SHP77 (cell line): ENCODE measurements at places on chromosomes 11 and 22.

- DNase-seq, result no peak
Observed at GRCh38 chr11:250274-250673, 13.5 kb downstream of the PSMD13 start.

DNA sequence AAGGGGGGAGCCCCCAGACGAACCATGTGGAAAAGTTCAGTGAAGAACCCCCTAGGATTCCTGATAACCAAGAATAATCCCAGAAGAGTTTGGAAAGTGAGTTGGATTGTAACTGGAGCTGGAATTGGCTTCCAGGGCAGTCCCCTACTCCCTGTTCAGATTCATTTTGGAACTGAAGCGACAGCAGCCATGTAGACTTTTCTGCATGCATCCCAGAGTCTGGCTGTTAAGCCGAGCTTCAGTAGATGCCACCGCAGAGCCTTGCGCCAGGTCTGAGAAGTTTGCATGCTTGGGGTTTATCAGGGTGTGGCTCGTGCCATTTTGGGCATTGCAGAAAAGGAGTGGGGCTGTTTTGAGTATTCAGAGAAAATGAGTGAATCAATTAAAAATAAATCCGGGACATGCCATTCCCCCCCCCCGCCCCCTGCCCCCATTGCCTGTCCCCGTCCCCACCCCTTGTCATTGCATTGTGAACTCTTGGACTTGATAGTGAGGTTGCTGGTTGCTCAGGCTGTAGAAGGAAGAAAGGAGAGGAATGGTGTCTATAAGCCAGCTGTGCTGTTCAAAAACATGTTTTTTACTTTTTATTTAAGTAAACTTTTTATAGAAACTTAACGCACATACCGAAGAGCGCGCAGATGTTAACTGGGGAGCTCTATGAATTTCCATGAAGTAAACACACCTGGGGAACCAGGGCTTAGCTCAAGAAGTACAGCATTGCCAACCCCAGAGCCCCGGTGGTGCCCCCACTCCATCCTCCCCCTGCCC is 71.2 kb downstream of the LDLRAD3 start:
- no peak for DNase-seq

GRCh38 chr11:42768576-42768975 is 543.2 kb upstream of the API5 start:
- no peak for DNase-seq

DNA sequence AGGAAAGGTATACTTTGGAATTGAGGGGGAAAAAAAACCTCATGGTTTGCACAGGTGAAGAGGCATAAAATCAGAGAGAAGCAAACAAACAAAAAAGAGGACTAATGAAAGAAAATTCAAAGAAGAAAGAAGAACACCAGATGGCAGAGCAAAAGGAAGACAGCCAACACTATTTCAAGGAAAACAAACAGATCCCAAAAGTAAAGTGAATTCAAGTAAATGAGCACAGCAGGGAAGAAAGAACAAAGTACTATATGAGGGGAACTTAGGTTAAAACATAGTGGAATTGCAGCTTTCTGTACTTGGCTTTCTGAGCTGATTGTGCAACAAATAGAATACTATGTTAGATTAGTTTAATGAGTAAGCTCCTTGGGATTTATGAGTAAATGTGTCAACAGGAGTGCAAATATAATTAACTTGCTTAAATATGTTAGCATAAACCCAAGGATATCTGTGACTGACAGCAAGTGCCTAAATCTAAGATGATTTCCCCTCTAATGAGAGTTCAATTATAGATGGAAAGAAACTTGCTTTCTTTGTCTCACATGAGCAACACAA is 404.6 kb upstream of the CNTN5 start:
- DNase-seq, result no peak
